ENCODE measurements at places on chromosomes 7 and 10. TPM values are rescaled to one million over a fixed set of nuclear protein-coding genes. Genes with fewer than 3 reads are reported as not detected.
A peak's percentile ranks its signal among the peaks of the same experiment; 100 is the strongest.

- peak; percentile 9 for DNase-seq
Observed at GRCh38 chr7:45703373-45703821, 129.2 kb downstream of the ADCY1 start.

GRCh38 chr7:135169141-135169963, 1.2 kb downstream of the CYREN start:
- no peak for DNase-seq

- no peak for DNase-seq
Observed at GRCh38 chr7:18693406-18693805, 197.9 kb downstream of the HDAC9 start.

The SPOCK2 gene
- total RNA-seq = 68.9 TPM

The CRHR2 gene
- total RNA-seq = not detected

DNA sequence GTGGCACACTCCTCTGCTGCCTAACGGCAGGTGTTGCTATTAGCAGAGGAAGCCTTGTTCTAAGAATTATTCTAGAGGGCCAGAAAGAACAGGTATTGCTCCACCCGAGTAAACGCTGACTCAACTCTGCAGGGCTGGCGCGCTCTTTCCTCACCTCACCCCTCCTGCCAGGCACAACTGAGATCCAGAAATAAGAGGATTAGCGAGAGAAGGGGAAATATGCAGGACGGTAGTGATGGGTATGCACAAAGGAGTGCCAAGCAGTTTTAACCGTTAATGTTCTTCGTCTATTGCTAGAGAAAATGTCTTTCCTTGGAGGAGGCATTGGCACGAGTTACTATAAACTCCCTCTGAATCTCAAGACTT, 369 bp upstream of the SCIN start:
- no peak for DNase-seq

The TM9SF3 gene
- 118 TPM for total RNA-seq

DNA sequence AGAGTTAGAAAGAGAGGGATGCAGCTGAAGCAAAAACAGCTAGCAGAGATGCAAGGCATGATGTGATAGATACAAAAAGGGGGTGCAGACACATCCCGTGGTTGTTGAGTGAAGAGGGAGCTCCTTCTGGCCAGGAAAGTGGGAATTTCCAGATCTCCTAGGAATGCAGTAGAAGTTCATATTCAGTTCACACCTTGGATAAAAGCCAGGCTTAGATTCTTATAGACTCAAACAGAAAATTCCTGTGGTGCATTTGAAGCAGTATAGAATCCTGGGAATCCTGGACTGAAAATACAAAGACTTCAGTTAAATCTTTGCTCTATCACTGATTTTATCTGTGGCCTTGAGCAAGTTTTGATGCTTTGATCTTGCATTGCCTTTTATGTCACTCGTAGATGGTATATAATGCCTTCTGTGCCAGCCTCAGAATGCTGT, 33.9 kb downstream of the SGPL1 start:
- DNase-seq = no peak

- no peak for DNase-seq
Observed at GRCh38 chr10:114291516-114291915, 52.5 kb downstream of the VWA2 start.

- no peak for DNase-seq
Observed at GRCh38 chr7:148434181-148434757, 156.3 kb upstream of the C7orf33 start.

The ANK3 gene
- total RNA-seq = 21.2 TPM

- peak; percentile 84 for DNase-seq
Observed at GRCh38 chr10:24944512-24945255, 7.7 kb downstream of the PRTFDC1 start.

DNA sequence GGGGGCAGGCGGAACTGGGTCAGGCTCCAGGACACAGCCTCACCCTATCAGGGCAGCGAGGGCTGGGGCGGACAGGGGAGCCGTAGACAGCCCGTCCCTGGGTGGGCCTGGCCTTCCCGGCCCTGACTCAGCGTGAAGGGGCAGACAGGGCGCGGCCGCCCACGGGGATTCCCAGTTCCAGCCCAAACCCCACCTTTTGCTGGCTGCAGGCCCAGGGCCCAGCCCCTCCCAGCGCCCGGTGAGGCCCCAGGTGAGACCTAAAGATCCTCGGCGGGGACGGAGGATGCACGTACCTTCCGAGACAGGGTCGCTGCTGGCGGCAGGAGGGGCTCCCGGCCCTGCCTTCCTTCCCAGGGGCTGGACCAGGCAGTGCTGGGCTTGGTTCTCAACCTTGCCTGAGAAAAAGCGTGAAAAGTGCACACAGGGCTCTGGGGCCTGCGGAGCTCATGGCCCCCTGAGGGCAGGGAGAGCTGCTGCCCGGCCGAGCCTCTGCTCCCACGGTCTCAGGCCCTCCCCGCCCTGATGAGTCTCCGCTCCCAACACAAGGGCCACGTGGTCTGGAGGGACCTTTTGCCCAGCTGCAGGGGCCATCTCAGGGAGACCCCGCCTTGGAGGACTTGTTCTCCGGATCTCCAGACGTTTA, 43.9 kb upstream of the DNAJB6 start:
- no peak for DNase-seq

DNA sequence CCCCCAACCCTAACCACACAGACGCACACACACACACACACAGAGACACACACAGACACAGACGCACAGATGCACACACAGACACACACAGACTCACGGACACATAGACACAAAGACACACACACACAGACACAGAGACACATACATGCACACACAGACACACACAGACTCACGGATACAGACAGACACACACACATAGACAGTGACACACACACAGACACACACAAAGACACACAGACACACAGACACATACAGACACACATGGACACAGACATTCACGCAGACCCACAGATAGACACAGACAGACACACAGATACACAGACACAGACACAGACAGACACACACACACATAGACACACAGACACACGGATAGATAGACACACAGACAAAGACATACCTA, 2.1 kb downstream of the CALML5 start:
- DNase-seq = no peak

GRCh38 chr10:128576336-128576735, 450.1 kb upstream of the MKI67 start:
- DNase-seq = no peak

The CYP3A4 gene
- 1.4 TPM for total RNA-seq

The PRSS37 gene
- total RNA-seq = not detected

DNA sequence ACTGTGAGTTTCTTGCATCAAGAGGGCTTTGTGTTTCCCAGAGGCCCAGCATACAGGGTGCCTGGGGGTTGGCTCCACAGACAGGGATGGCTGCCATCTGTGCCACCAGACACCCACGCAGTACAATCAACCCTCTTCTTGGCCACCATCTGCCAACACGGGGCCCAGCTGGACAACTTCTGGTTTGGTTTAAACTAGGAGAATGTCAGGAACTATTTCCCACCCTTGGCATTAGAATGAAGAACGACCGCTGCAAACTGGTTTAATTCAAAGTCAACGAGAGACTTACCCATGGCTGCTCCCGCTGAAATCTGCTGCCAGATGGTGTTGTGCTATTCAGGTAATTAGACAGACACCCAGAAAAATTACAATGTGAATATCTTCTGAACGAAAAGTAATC, 27.8 kb downstream of the NMT2 start:
- DNase-seq = no peak

GRCh38 chr7:25901658-25902057, 250.3 kb upstream of the NFE2L3 start:
- no peak for DNase-seq

DNA sequence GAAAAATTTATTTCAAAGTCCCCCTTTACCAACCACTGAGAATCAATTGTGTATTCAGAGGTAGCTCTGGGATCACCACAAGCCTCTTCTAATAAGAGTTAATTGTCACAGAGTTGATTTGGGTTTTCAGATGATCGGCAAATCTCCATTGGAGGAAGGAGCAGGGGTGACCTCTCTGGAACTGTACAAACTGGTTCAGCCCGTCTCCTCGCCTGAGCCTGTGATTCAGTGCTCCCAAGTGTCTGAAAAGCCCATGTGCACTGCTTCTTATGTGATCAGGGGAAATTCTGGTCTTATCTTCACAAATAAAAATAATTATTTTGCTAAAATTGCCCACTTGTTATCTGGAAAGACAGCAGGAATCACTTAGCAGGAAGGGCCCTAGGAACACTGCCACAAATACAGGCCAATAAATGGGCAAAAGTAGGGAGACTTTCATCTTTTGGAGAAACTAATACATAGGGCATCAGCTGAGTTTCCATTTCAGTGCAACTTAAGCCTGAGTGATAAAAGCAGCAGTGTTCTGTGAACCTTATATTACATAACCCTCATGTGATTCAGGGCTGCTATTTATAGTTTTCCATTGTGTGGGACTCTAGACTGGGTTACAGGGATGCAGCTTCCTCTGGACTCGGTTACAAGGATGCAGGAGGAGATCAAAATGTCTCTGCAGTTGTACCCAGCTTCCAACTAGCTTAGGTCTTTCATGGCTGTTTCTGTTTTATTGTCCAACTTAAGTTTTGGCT, 32.3 kb downstream of the CDK1 start:
- no peak for DNase-seq

DNA sequence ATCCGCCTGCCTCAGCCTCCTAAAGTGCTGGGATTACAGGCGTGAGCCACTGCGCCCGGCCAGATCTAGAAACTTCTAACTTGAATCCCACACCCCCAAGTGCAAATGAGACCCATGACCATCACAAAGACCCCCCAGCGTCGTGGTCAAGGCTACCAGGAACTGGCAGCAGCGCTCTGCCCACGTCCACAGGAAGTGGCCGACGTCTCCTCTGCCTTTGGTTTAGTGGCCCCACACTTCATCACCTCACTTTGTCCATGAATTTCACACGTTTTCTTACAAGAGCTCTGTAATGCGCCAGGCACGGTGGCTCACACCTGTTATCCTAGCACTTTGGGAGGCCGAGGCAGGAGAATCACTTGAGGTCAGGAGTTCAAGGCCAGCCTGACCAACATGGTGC, 53.5 kb upstream of the TNRC18 start:
- DNase-seq = no peak

GRCh38 chr7:85041605-85042216, 145.1 kb downstream of the SEMA3D start:
- DNase-seq = peak; percentile 68

DNA sequence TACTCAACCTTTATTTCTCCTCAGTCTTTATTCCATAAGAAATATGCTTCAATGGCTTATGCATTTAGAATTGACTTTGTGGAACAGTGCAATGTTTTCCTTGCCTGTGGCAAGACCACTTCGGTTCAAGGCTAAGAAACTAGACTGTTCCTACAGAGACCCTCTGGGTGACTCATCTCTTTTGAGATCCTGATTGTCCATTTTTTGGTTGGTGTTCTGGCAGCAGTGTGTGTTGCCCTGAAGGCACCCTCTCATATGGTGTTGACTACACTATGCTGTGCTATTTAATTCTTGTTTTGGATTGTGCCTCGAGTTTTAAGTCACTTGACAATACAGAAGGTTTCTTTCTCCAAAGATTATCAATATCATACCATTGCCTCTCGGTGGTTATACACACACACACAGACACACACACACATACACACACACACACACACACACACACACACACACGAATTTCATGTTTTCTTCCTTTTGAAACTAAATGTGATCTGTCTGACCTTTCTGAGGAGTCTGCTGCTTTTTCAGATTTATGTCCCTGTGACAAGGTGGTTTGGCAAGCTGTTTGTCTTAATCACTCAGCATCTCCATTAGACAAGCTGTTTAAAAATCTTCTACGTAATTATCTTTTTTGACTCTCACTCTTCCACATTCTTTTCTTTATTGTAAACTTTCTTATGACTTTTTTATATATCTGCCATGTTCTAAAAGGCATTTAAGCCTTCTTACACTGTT, 187.2 kb downstream of the VTI1A start:
- DNase-seq = no peak

The EEPD1 gene
- total RNA-seq = 7.6 TPM

DNA sequence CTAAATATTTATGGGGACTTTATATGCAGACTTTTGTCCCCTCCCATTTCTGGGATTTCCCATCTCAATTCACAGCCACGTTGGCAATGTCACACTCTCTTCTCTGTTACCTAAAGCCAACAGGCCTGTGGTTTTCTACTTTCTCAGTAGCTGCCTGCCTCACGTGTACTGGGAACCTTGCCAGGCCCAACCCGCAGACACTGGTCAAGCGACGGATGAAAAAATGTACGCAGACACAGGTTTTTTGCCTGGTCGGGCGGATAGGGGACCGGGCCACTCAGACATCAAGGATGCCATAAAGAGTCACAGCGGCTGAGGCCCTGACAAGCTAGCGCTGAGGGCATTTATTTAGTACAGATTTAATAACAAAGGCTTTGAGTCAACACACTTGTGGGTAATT, 204.4 kb upstream of the DPP6 start:
- no peak for DNase-seq

The ZNF746 gene
- total RNA-seq = 20.6 TPM

DNA sequence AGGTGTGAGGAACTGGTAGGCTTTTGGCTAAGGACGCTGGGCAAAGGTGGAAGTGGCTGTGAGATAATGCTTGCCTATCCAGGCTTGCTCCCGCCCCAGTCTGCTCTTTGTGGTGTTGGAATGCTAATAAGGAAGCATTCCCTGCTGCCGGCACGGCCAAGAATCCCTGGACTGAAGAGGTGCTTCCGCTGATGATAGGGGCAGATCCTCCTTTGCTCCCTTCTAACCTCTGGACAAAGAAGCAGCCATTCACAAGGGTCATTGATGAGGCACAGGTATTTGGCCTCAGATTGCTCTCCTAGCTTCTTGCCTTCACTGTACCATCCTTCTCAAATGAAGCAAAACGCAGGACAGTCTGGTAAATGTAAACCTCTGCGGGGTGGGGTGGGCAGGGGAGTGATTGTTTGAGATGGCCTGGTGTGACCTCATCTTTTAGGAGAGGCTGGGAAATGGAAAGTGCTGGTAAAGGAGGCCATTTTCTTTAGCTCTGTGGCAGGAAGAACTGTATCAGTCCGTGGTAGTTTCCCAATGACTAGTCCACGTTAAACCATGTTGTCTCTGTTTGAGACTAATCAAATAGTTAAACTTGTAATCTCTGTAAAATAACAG, 1.7 kb downstream of the PGAM1 start:
- no peak for DNase-seq

- peak; percentile 25 for DNase-seq
Observed at GRCh38 chr7:149241696-149242095, 2.2 kb downstream of the ZNF212 start.

- no peak for DNase-seq
Observed at GRCh38 chr10:52443419-52444388, 129.6 kb downstream of the DKK1 start.

- DNase-seq = no peak
Observed at GRCh38 chr7:39342763-39343162, 223.4 kb upstream of the YAE1 start.

GRCh38 chr10:22714479-22715289, at the start of gene PIP4K2A:
Gene PIP4K2A, minus strand, starts transcription at chr10:22714578. Its CDS starts 252 bp downstream, at chr10:22714326.
- peak; percentile 75 for DNase-seq

DNA sequence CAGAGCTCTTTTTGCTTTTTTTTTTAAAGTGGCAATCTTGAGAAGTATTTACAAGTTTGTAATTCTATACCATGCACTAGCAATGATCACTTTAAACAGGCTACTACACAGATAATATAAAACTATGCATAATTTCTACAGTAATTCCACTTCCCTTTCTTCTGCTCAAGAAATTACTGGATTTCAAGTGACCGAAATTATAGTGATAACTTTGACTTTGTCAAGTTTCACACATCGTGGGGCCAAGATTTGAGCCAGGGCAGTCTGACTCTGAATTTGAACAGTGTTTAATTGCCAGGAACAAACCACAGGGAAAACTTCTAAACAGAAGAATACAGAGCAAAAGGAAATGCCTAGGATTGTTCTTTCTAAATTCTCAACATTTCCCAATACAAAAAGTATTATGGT, 288.3 kb upstream of the MKLN1 start:
- no peak for DNase-seq

The XRCC2 gene
- 0.50 TPM for total RNA-seq

- no peak for DNase-seq
Observed at GRCh38 chr10:34333513-34333912, 481.6 kb downstream of the PARD3 start.

The CYP3A7 gene
- 0.65 TPM for total RNA-seq

The FAM131B gene
- total RNA-seq = 0.14 TPM

The TAC1 gene
- 12.0 TPM for total RNA-seq
